ENCODE measurements at places on chromosomes 1 and 21.

DNA sequence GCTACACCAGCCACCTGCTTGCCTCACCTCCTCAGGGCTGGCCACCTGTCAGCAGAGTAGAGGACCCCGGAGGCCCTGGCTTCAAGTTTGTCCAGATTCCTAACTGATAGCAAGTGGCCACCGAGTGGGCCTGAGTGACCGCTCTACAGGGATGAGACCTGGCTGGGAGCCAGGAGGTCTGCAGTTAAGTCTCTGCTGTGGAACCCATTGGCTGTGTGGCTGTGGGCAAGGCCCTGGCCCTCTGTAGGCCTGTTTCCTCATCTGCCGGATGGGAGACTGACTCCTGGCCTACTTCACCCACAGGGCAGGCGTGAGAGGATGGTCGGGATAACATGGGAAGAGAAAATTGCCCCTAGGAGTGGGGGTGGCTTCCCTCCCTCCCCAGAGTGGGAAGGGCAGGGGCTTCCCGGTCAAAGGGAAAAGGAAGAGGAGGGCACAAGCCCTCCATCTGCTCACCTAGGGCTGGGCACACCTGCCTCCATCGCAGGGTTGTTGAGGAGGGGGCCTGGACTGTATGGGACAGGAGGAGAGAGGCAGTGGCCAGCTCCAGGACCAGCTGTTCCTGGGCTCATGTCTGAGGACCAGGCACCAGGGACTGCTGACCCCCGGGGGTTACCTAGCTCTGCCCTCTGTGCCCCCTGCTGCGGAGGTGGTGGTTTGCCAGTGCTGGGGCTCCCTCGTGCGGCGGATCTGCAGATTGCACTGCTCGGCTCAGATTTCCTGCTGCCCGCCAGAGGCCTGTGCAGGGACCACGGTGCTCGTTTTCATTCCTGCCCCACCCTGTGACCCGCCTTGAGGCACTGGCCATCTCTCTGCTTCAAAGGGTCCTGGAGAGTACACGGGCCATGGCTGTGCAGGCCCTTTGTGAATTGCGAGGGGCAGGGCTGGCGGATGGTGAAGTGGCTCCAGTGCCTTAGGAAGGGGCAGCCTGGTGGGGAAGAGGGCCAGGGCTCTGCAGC, 9.1 kb upstream of the MTFR1L start:
- peak; percentile 65 for DNase-seq

GRCh38 chr1:175155936-175156335, 36.6 kb downstream of the KIAA0040 start:
- DNase-seq = no peak

- DNase-seq = no peak
These were observed 19.3 kb upstream of the UMODL1 start for GRCh38 chr21:42051788-42052187.

DNA sequence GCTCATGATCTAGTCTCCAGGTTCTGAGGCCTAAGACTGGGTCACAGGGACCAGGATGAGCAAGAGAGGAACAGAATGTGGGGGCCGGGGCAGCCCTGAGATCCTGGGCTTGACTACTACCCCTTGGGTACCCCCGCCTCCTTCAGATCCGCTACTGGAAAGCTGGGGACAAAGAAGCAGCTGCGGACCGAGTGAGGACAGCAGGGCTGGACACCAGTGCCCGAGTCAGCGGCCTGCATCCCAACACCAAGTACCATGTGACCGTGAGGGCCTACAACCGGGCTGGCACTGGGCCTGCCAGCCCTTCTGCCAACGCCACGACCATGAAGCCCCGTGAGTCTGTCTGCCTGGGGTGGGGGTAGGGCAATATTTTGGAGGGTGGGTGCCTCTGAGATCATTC, 12.5 kb downstream of the TMEM81 start:
- DNase-seq = no peak

DNA sequence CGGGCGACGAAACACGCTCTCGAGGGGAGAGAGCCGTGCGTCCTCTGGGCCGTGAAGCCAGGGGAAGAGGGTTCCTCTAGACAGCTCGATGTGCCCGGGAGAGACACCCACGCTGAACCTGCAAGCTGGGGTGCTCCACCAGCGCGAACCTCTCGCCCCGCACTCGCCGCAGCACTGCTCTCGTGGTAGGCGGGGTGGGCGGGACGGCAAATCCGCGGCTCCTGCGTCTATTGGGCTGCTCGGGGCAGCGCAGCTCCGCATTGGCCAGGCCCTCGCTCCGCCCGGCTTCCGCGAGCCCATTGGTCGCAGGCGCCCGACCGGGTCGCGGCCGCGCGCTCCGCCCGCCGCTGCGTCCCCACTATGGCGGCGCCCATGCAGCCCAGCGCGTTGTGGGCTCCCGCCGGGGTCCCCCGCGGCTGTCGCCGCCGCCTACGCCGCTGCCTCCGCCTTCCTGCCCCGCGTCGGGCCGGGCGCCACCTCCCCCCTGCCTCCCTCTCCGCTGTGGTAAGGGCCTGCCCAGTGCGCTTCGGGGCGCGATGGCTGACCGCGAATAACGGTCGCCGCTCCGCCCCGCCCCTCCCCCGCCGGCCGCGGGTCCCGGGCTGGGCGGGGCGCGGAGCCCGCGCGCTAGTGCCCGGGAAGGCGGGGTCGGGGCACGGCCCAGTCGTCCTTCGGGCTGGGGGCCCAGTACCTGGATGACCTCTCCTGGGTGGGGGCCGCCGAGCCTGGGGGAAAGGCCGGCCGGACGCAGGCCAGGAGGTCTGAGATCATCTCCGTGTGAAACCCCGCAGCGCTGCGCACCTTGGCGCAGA, at the start of gene ST3GAL3:
TSS of gene ST3GAL3 (plus strand) at position 347 of the 812 bp plus-strand sequence. CDS start 28,727 bp downstream, outside the sequence.
- peak; percentile 94 for DNase-seq

- no peak for DNase-seq
These were observed 105.8 kb downstream of the MRPL39 start for GRCh38 chr21:25501462-25501861.

DNA sequence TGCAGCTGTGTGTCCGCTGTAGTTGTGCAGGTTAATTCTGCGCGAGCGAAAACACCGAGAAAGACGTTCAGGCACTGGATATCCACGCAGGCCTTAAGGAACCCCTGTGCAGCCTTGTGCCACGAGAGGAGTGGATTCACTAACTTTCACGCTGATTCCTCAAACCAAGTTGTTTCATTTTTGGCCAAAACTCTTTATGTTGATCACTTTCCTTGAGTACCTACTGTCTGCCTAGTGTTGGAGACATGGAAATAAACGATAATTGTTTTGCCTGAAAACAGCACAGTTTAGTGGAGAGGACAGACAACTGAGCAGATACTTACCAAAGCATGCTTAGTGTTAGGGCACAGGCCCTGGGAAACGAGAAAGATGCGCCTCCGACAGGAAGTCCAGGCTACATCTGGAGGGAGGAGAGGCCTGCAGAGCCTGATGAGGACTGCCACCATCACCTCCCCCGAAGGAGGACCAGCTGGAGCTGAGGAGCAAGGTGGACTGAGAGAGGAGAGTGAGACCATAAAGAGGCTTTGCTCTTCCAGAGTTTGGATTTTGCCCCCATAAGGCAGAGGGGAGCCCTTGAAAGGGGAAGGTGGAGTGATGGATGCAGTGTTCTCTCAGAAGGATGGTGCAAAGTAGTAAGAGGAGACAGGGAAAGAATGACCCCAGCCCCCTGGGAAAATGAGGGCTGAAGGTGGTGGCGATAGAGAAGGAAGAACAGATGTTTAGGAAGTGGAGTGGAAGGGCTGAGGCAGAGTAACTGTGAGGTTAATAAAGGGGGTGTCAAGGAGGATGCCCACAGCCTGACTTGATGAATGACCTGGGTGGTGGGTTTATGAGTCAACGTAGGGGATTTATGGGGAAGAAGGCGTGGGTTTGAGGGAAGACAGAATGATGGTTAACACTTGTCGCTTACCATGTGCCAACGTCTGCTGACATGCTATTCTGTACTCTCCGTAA, 956 bp upstream of the SCAF4 start:
- DNase-seq = peak; percentile 43

GRCh38 chr1:204589409-204590038, 73.3 kb downstream of the MDM4 start:
- no peak for DNase-seq

GRCh38 chr21:39630827-39631226, 18.1 kb downstream of the B3GALT5 start:
- DNase-seq = no peak

DNA sequence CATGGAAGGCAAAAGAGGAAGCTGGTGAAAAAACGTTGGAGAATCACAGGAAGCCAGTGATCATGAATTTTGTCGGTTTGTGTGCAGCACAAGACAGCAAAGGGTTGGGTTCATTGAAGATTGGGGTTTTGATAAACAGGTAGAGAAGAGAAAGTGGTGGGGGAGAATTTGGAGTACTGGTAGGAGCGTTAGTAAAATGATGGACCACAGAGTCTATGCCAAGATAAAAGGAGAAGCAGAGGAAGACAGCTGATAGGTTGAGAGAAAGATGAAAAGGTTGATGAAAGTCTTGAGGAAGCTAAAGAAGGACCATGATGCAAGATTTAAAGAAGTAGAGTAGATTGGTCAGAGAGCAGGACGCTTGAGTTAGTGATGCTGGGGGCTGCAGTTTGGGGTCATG, 156.8 kb upstream of the POU3F1 start:
- no peak for DNase-seq

GRCh38 chr1:59481881-59482505, 185.1 kb downstream of the FGGY start:
- no peak for DNase-seq

DNA sequence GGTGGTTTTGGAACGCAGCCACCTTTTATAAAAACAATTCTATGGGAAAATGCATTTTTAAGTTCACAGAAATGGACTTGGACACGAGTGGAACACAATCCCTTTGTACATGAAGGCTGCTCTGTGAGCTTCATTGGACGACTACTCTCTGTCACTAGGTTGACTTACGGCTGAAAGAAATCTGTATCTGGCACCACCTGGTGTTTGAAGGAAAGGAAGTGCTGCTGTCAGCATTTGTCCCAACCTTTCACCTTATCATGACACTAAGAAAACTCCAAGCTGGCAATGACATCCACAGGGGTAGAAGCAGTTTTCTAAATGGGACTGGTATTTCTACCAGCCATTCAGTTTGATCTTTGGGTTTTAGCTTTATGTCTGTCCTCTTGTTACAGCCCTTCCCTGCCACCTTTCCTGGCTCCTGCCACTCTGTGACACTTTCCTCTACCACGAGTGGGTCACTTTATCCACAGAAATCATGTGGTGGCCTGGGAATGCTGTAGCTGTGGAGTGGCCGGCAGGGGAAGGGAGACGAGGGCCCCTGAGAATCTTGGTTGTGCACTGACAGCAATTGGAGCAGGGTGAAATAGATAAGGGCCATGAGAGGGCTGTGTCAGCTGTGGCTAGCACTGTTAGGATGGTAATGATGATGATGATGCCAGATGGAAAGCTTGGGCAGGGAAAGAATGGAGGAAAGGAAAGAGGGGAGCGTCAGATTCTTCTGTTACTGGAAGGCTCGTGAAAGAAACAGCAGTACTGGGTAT, 85.2 kb downstream of the TBX19 start:
- peak; percentile 12 for DNase-seq

- DNase-seq = no peak
These were observed 105.7 kb upstream of the VAV3 start for GRCh38 chr1:108070662-108071061.

GRCh38 chr1:228343191-228343661, 63.4 kb downstream of the TRIM11 start:
- DNase-seq = no peak

- peak; percentile 34 for DNase-seq
These were observed 506 bp downstream of the JUN start for GRCh38 chr1:58783090-58783992.

- DNase-seq = no peak
These were observed 4.6 kb upstream of the PRDM16 start for GRCh38 chr1:3064296-3064850.

DNA sequence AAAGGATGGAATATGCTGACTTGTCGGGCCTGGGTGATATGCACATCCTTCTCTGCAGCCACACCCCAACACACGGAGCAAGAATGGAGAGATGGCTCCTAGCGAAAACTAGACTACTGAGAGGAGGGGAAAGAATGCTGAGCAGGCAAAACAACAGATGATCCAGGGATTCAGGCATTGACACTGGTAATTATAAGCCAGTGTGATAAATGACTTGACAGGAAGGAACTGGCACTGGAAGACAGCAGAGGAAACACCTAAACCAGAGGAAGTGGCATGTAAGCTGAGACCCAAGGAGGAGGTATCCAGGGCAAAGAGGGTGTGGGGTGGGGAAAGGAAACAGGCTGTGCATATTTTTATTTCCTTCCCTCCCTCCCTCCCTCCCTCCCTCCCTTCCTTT, 31.7 kb upstream of the KHDRBS1 start:
- DNase-seq = no peak

DNA sequence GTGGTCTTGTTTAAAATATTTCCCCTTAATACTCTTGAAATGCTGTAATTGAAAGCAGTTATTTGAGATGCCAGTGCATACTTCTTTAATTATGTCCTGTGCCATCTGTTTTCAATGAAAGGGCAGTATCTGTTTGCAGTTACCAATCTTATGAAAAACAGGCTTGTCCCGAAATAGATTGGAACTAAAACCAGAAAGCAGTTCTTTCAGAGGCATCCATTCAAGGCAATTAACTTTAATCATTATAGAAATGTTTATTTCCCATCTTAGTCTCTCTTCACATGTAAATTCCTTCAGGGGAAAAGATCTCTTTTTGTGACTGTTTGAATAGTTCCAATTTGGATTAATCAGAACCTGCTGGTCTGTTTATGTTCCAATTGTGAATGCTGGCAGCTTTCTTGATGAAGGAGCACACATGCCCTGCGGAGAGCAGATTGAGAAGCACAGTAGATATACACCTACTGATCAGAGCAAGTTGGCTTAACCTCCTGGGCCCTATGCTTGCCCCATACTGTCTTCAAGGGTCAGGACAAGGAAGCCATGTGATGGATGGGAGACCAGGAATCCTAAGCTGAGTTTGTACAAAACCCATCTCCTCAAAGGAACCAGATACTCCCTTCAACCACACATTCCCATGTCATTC, 41.6 kb upstream of the MROH9 start:
- no peak for DNase-seq

DNA sequence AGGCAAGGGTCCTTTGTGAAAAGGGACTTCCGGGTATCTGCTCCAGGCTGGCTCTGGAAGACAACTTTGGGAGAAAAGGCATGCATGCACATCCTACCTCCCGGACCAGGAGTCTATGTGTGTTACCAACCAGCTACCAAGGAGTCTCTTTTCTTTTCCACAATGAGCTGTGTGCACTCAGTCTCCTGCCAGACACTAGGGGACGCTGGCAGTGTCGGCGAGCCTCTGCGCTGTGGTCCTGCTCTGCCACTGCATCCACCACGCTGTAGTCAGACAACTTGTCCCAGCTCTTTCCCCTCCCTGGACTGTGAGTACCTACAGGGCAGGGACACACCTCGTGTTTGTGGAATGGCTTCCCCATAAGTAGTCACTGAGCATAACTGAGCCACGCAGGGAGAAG, 5.1 kb upstream of the SSR2 start:
- DNase-seq = peak; percentile 36

- no peak for DNase-seq
These were observed 5.4 kb upstream of the ZNF691 start for GRCh38 chr1:42841010-42841409.

- no peak for DNase-seq
These were observed 20.9 kb downstream of the RIT1 start for GRCh38 chr1:155890251-155890650.
